ENCODE measurements at places on chromosomes 7 and 10.

DNA sequence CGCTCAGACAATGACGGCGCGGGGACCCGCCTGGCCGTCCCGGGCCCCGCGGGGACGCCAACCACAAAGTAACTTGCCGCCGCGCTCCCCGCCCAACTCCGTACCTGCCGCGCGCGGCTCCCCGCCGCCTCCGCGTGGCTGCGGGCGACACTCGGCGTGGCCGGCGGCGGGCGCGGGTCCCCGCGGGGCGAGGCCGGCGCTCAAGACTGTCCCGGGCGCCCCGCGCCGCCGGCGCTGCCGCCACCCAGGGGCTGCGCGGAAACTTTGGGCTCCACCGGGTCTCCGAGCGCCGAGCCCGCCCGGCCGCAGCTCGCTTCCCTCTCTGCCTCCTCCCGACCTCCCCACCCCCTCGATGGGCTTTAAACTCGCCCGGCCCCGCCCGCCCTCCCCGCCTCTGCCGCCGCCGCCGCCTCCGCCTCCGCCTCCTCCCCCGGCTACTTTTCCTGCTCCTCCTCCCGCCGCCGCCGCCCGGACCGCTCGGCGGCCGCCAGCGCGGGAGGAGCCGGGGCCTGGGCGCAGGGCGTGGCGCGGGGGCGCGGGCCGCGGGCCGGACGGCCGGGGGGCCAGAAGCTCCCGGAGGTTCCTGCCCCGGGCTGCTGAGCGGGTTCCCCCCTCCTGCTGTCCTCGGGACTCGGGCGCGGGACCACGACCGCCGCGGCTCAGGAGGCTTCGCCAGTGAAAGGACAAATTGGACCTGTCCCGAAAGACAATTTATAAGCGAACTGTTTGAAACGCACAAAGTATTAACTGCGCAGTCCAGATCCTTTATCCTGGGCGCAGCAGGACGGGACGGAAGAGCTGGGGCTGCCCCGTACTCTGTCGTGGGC is 10.6 kb upstream of the GRB10 start:
- peak; percentile 65 for DNase-seq

GRCh38 chr10:85659331-85659730 is 707.3 kb downstream of the GRID1 start:
- no peak for DNase-seq

DNA sequence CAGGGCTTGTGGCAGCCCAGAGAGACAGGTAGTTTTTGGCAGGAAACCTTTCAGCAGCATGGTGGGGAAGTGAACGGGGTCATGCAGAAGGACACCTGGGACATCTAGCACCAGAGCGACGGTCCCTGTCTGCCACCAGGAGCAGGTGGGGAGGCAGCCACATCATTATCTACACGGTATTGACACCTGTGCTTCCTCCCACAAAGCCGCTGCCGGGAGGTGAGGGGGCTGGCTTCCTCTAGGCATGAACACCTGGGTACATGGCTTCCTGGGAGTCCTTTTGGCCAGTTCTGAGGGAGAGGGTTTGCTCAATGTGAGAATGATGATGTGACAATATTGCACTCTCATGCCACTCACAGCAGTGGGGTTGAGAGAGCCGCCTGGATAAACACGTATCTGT is 275.2 kb downstream of the ACTR3B start:
- no peak for DNase-seq

DNA sequence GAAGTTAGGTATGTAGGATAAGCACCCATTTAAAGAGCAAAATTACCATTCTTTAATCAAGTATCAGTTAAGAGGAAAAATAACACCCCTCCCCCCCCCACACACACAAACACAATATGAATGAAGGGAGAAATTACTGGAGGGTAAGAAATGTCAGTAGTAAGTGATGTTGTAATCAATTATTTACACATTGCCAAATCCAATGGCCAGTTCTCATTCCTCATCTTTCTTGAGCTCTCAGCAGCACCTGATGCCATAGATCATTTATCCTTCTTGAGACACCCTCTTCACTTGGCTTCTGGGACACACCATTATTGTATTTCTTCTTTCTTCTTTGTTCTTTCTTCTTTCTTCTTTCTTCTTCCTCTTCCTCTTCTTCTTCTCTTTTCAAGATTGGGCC is 33.7 kb upstream of the FAM3C start:
- DNase-seq = no peak

DNA sequence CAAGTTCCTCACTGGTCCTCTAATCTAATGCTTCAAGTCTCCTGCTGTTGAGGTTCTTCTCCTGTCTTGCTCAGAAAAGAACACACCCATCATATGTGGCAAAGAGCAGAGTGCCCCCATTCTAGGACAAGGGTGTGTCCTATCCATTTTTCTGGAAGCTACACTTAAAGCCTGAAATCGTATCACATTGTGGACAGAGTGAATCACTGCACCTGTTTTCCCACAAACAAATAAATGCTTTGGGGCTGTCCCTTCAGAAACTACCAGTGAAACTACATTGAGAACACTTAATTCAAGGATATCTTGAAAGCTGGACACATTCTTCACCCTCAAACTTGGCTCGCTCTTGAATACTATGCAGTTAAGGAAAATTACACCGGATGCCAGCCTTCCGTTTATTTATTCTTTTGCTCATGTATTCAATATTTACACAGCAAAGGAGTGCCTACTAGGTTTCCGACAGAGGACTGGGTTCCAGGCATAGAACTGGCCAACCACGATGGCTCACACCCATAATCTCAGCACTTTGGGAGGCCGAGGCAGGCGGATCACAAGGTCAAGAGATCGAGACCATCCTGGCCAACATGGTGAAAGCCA is 473.0 kb downstream of the GALNT17 start:
- DNase-seq = no peak

DNA sequence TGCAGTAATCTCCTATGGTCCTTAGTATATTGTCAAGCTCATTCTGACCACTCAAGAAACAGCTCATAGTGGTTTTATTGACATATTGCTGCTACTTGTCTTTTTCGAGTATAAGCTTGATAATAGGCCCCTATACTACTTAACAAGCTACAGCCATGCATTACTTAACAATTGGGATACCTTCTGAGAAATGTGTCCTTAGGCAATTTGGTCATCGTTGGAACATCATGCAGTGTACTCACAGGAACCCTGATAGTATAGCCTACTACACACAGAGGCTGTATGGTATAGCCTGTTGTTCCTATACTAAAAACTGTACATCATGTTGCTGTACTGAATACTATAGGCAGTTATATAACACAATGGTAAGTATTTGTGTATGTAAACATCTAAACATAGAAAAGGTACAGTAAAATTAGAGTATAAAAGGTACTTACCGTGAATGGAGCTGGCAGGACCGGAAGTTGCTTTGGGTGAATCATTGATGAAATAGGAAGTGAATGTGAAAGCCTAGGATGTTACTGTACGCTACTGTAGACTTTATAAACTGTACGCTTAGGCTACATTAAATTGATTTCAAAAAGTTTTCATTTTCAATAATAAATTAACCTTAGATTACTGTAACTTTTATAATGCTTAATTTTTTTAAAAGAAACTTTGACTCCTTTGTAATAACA is 160.9 kb downstream of the LRRC4 start:
- no peak for DNase-seq

GRCh38 chr7:46633200-46633599 is 712.1 kb upstream of the IGFBP3 start:
- no peak for DNase-seq

DNA sequence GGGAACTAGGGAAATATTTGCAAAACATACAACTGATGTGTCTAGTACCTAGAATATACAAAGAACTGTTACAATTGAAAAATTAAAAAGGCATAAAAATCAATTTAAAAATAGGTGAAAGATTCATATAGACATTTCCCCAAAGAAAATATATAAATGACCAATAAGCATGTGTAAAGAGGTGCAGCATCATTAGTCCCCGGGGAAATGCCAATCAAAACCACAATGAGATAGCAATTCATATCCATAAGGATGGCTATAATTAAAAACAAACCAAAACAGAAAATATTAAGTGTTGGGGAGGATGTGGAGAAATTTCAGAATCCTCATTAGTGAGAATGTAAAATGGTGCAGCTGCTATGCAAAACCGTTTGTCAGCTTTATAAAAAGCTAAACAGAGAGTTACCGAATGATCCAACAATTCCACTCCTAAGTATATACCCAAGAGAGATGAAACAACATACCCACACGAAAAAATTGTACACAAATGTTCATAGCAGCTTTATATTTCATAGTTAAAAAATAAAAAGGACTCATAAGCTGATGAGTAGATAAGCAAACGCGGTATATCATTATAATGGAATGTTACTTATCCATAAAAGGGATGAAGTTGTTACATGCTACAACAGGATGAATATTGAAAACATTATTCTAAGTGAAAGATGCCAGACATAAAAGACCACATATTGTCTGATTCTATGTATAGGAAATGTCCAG is 210.1 kb upstream of the INHBA start:
- no peak for DNase-seq

GRCh38 chr7:40356871-40357709 is 222.3 kb downstream of the SUGCT start:
- no peak for DNase-seq

GRCh38 chr7:55441002-55441401 is 75.9 kb downstream of the LANCL2 start:
- no peak for DNase-seq

GRCh38 chr10:96370584-96371157 is 11.9 kb upstream of the OPALIN start:
- DNase-seq = peak; percentile 80

GRCh38 chr10:64503429-64503828 is 982.2 kb downstream of the REEP3 start:
- no peak for DNase-seq
